Epithelial cell of proximal tubule (primary cell): ENCODE measurements at places on chromosomes 5 and 9.

GRCh38 chr5:123087173-123088030, 1.6 kb upstream of the PRDM6 start:
- DNase-seq: no peak

DNA sequence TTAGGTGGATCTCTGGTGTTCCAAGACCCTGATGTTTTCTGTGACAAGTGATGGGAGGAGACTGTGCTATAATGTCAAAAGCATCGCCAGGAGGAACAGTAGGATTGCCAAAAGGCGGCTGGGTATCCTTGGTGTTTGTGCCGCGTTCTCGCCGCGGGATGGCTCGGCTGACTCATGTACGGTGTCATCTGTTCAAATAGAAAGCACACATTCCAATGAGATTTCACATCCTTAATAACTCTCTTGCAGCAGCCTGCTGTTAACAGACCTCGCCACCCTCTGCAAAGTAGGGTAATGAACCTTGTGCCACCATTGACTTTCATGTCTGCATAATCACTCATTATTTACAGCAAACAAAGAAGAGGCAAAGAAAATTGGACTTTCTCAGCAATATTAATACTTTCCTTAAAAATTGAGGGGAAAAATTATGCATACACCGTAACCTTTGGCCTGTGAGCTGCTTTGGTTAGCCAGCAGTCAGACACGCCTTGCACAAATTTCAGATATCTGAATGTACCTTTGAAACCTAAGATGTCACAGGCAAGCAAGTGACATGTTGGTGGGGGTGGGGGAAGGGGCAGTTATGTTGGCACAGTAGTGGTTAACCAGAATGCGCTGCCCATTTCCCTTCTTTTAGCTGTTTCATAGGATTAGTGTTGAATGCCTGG, 289.4 kb downstream of the EFNA5 start:
- DNase-seq: no peak

DNA sequence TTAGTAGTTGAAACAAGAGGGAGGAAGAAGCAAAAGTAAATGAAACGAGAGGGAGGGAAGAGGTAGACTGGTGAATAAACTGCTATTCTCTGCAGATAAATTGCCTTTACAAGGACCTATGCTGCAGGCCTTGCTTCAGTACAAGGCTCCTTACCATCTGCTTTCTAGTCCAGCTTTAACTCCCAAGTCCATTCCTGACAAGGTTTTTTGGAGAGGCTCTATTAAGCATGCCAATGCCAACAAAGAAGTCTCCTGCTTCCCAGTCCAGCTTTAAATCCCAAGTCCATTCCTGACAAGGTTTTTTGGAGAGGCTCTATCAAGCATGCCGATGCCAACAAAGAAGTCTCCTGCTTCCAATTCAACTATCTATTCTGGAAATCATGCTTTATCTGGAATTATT, 244.9 kb downstream of the GABRB2 start:
- no peak for DNase-seq

GRCh38 chr5:154709368-154710305, 45.5 kb upstream of the LARP1 start:
- DNase-seq: no peak

DNA sequence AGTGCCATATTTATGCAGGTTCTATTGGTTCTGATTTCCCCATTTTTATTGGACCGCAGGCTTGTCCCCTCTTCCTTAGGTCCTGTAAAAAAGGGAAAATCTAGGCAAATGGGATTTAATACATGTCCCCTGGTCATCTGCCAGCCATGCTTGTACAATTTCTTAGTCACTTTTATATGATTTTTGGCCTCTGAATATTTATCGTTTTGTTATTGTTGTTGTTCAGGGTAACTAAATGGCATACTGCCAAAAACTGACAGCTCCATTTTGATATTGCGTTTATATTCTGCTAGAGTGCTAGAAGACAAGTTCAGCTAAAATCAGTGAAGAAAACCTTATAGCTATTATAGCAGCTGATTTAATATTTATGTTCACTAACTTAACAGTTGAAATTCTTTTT, 770.2 kb upstream of the FAM174A start:
- DNase-seq: no peak

DNA sequence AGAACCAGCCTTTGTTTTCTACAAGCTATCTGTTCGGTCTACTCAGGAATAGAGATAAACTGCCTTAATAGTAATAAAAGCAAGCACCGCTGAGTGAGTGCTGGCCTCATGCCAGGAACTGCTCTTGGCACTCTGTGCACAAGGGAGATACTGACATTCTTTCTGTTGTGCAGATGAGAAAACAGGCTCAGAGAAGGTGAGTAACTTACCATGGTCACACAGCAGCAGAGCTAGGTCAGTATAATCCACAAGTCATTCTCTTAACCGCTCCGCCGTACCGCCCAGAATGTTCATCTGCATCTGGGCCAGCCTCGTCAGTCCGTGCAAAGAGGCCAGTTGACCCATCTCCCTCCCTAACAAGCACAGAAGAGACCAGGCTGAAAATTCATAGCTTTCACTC, 27.4 kb downstream of the QRFP start:
- no peak for DNase-seq

DNA sequence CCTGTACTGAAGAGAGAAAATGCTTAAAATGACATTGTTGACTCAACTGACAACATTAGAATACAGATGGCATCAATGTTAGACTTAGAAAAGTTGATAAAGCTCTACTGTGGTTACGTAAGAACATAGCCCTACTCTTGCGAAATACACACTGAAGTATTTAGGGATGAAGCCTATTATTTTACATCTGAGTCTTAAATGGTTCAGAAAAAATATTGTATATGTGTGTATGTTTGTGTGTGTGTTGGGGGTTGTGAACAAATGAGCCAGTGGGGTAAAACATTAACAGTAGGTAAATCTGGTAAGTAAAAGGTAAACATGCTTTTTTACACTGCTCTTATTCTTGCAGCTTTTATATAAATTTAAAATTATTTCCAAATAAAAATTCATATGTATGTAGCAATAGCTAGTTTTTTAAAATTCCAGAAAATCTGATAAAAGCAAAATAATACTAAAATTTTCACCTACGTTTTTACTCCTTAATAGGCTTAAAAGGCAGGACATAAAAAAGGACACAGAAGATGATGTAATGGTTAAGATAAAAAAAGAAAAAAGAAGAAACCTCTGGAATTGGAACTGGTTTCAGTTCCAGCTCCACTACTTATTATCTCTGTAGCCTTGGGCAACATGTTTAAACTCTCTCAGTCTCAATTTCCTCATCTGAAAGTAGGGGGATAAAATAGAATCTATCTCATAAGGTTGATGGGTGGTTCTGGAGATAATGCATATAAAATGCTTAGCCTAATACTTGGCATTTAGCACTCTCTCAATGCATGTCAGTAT, 44.3 kb downstream of the GARNL3 start:
- DNase-seq: no peak
